ENCODE measurements at places on chromosomes 1 and 21. TPM values are rescaled to one million over a fixed set of nuclear protein-coding genes. Genes with fewer than 3 reads are reported as not detected.

LAD1 gene
- total RNA-seq: 0.25 TPM

CASQ1 gene
- total RNA-seq: not detected

EPHA2 gene
- total RNA-seq: 0.36 TPM

LRRC71 gene
- 1.2 TPM for total RNA-seq

COL6A1 gene
- 1.2 TPM for total RNA-seq

DNA sequence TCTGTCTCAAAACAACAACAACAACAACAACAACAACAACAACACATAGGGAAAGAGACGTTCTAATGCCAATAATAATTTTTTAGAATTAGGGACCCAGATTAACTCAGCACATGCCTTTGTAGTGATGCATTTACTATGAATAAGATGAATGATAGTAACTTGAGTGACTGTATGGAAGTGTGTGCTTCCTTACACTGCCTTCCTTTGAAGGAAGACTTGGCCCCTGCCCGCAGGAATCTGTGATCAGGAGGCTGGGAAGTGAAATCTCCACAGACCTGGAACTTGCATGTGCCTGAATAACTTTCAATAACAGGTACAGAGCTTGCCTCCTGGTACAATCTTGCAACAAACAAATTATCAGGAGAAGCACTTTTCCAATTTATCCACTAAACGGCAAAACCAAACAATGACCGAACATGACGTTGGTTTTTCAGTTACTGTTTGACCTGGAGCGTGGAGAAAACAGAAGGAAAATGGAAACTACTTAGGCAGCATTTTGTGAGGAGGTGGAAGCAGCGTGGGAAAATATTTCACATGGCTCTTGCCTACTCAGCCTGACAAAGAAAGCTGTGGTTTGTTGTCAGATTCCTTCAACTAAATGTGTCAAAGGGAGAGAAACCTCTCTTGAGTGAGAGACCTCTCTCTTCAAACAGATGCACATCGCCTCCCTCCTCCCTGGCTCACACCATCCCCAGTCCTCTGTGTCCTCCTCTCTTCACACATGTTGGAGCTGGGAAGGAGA lies 10.1 kb upstream of the ABCA4 start:
- H3K4me1 ChIP-seq: no peaks in the 10 kb centered on the region
- H3K27me3 ChIP-seq: 0 out of 2 replicates have a peak, but pooled peaks cover 4% of the 10 kb centered on the region
- H3K36me3 ChIP-seq: no peaks in the 10 kb centered on the region
- DNase-seq: no peak

GRCh38 chr1:44217809-44218410 lies 4.6 kb downstream of the DMAP1 start:
- DNase-seq: peak; percentile 85
- no peak overlapping the region for H3K4me3 ChIP-seq
- no peak overlapping the region for H3K27ac ChIP-seq
- peaks cover 13% of the 10 kb centered on the region for H3K4me1 ChIP-seq

- peaks cover 50% of the 10 kb centered on the region for H3K27me3 ChIP-seq
- no peak for DNase-seq
- no peak overlapping the region for H3K4me3 ChIP-seq
- H3K4me1 ChIP-seq: peaks cover 35% of the 10 kb centered on the region
These were observed 55.3 kb downstream of the ARHGEF16 start for GRCh38 chr1:3509721-3510120.

DNA sequence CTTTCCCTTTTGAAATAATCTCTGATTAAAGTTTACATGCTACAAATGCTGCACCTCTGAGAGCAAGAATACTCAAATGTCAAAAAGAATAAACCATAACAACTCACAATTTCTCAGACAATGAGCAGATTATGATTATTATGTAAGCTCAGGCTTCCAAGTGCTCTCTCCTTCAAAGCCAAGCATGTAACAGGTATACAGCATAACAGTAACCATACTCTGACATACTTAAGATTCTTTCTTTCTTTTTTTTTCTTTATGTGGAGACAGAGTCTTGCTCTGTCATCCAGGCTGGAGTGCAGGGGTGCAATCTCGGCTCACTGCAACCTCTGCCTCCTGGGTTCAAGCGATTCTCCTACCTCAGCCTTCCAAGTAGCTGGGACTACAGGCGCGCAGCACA lies 155.4 kb downstream of the EIF4G3 start:
- no peak for DNase-seq
- no peaks in the 10 kb centered on the region for H3K27me3 ChIP-seq
- peak overlapping the region; percentile 92 for H3K27ac ChIP-seq
- no peak overlapping the region for H3K4me3 ChIP-seq

DNA sequence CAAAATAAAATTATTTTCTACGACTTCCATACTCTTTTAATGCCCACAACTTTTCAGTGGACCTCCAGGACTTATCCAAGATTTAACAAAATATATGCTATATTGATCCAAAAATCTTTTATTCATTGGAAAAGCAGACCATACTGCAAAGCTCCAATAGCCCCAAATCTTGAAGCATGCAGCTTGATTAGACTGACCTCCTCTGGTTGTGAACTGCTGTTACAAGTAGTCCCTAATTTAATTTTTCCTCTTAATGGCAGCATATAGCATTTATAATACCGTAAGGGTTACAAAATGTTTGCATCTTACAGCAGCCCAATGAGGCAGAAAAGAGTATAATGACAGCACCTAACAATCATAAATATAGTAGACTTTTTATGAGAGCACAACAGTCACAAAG lies 49.8 kb downstream of the TPR start:
- peaks cover 90% of the 10 kb centered on the region for H3K36me3 ChIP-seq
- H3K4me1 ChIP-seq: no peaks in the 10 kb centered on the region
- H3K27me3 ChIP-seq: no peaks in the 10 kb centered on the region
- H3K27ac ChIP-seq: no peak overlapping the region
- DNase-seq: peak; percentile 31

GRCh38 chr21:35649186-35649585 lies 411.1 kb downstream of the SETD4 start:
- peaks cover 25% of the 10 kb centered on the region for H3K27me3 ChIP-seq
- no peak for DNase-seq
- H3K27ac ChIP-seq: no peak overlapping the region
- H3K4me3 ChIP-seq: no peak overlapping the region

All from K562 (cell line).